Ovary (tissue), 10 donors: ENCODE measurements at places on chromosomes 7 and 10. TPM values are rescaled to one million over a fixed set of nuclear protein-coding genes. Genes with fewer than 3 reads are reported as not detected.

Gene IRF5
- total RNA-seq, result 3.7 TPM

Gene ADARB2
- 0.12 TPM for total RNA-seq

Gene RAMP3
- total RNA-seq, result 4.8 TPM

Gene NPTX2
- total RNA-seq, result 3.3 TPM

Gene SPDYE16
- total RNA-seq, result 0.74 TPM

GRCh38 chr10:44972874-44973306 lies 5.7 kb downstream of the DEPP1 start:
- no peak for DNase-seq

- no peak for DNase-seq
These were observed 34.8 kb downstream of the AHR start for GRCh38 chr7:17333221-17333620.

DNA sequence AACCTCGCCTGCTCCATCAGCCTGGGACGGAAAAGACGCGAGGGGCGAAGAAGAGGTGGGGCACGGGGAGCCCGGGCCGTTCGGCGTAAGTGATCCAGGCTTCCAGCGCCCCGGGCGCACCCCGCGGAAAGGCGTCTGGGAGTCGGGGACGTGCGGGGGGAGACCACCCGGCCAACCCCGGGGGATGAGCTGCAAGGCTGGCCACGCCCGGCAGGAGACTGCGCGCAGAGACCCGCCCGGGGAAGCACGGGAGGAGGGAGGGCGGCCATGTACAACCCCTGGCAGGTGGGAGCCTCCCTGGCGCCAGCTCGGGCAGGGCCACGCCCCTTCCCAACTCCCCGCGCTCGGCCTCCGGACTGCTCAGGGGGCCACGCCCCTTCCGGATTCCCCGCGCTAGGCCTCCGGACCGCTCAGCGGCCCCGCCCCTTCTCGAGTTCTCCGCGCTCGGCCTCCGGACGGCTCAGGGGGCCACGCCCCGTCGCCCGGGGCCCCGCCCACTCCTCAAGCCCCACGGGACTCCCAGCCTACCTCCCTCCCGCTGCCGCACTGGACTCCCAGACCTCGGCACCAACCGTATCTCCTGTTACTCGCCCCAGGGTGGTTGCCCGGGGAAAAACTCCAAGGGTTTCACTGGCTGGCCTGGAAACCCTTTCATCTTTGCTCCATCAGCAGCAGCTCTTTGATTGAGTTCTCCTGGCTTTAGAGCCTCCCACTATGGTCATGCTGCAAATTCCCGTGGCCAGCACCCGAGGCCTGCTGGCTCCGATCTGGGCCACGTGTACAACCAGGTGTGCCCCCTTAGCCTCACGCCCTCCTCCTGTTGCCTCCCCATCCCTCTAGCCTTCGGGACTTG lies 284.4 kb downstream of the ZEB1 start:
- DNase-seq, result peak; percentile 97

DNA sequence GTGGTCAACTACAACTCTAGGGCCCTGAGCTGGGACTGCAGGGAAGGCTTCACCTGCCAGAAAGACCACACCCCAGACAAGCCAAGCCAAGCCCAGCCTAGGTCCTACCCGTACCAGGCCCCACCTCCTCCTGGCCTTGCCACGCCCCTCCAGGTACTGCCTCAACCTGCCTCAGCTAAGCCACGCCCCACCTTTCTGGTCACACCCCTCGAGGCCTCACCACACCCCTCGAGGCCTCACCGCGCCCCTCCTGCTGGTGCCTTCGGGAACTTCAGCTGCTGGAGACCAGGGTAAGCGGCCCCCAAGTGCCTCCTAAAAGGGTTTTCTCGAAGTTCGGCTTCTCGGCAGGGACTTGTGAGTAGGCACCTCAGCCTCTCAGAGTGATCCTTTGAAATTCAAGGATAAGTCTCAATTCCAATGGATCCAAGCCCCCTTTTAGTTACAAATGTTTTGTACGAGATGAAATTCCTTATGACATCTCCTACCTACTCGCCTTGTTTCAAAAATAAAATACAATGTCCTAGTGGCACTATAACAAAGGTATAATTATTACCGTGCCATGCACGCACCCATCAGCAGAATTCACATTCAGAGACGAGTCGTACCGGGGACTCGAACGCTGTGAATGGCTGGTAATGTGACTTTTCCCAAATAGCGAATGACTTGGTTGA lies 171.2 kb downstream of the ARHGAP21 start:
- DNase-seq, result no peak

GRCh38 chr10:25815236-25815635 lies 118.8 kb upstream of the MYO3A start:
- DNase-seq, result no peak
